Nucleus accumbens (tissue), 56 donors: ENCODE measurements at places on chromosomes 3 and 15.
A peak's percentile ranks its signal among the peaks of the same experiment; 100 is the strongest.

DNA sequence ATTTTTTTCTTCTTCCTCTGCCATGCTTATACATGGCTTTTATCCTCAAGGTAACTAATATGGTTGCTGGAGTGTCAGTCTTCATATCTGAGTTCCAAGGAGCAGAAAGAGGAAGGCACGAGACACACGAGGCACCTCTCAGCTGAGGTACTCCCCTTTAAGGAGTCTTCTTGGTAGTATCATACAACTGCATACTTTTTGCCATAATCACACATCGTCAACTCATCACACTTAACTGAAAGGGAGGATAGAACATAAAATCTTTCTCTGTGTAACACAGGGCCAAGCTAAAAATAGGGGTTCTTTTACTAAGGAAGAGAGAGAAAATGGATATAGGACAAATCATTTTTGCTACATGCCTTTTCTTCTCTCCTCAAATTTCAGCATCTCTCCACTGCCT lies 104.2 kb downstream of the OXSM start:
- DNase-seq, result no peak

GRCh38 chr3:100993309-100993708 lies at the start of gene ABI3BP:
TSS of gene ABI3BP (minus strand) at chr3:100993421. CDS start at chr3:100993384, 37 bp downstream.
- DNase-seq, result peak; percentile 12

DNA sequence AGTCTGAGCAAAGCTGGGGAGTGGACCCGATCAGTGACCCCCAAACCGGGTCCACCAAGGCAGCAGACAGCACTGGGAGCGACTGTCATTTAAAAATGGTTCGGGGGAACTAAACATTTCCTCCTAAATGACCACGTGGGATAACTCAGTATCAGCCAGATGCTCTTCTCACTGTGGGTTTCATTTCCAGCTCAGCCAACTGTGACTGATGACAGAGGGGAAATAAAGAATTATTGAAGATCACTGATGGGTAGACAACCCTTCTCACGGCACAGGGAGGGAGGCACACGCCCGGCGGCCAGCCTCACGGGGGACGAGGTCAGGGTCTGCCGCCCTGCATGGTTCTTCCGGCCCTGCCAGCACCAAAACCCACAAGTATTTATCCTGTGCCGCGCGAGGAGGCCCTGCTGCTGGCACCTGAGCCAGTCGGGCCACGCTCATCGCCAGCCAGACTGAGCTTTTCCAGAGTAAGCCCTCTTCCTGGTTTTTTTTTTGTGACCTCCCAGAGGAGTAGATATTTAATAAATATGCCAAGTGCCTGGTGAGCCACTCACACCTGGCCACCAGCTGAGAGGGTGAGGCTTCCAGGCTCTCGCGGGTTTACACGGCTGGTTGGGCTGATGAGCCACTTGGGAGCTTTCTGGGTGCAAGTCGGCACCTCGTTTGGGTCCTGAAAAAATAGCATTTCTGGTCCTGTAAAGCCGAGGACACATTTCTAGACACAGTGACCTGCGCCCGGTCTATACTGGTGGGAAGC lies 6.2 kb downstream of the MELTF start:
- DNase-seq, result no peak

DNA sequence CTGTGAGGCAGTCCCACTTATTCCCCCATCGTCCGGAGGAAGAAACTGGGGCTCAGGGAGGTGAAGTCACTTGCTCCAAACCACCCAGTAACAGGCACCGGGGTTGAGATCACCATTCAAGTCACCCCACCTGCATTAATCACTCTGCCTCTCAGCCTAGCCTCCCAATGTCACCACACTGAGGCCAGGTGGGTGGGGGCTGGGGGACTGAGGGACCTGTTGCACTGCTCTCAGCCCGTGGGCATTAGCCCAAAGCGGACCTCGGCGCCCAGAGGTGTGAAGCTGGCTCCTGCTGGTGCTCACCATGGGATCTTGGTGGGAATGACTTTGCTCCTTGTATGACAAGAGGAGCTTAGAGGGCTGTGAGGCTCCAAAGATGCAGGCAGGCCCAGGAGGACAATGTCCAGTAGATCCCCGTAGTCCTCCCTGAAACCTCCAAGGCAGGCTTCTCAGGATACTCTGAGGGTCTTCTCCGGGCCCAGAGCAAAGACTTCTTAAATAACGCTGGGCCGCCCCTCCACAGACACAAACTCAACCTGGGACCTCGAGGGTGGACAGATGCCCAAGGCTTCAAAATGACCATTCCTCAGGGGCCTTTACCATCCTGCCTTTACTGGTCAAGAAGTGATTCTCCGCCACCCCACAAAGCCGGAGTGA lies 1.7 kb downstream of the NT5DC2 start:
- DNase-seq, result no peak

GRCh38 chr3:52333869-52334557 lies 17.9 kb downstream of the DNAH1 start:
- DNase-seq, result no peak

GRCh38 chr3:81888914-81889557 lies 127.6 kb upstream of the GBE1 start:
- DNase-seq, result no peak
